ENCODE measurements at places on chromosomes 6 and 20.

- DNase-seq, result no peak
These were observed 95.5 kb upstream of the PAX1 start for GRCh38 chr20:21609981-21610380.

- no peak for DNase-seq
These were observed 90.3 kb downstream of the OLIG3 start for GRCh38 chr6:137403855-137404254.

GRCh38 chr6:82910395-82910794 is 155.2 kb downstream of the UBE3D start:
- DNase-seq, result no peak

- no peak for DNase-seq
These were observed 12.5 kb upstream of the BCKDHB start for GRCh38 chr6:80094017-80094416.

DNA sequence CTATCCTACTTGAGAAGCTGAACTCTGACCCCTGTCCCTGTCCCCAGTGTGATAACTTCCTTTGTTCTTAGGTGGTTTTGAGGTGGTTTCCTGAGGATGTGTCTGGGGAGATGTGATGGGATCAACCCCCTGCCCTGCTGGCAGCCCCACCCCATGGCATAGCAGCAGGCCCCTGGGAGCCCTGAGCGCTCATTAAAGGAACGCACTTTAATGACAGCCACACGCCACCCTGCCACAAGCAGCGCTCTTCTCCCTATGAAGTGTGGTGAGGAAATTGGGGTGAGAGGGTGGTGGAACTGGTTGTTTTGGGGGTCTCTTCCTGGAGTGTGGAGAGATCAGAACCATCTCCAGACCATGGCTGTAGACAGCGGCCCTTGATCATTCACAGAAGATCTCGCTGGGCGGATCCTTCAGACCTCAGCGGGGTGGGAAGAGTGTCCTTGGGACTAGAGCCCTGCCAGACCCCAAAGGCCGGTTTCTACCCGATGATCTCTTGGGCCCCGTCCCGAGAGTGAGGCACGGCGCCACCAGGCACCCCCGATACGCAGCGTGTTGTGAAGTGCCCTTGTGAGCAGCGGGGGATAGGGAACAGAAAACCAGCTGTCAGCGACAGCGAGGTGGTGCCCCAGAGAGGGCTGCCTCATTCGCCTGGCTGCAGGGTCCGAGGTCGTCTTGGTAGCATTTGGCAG is 45.4 kb downstream of the SYNJ2 start:
- DNase-seq, result peak; percentile 76

DNA sequence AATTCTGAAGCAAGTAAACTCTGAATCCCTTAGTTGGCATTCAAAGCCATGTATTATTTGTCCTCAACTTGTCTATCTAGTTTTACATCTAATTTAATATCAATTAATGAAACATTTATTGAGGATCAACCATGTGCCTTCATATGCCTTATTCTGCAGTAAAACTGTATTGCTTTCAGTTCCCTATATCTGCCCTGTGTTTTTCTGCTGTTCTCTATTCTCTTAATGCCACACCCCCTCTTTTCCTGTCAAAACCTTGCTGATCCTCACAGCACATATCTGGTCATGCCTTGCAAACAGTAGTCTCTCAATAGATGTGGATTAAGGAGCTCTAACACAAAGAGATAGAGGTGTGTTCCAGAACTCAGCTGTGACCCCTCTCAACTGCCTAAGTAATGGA is 2.0 kb downstream of the FIG4 start:
- no peak for DNase-seq

All from upper lobe of left lung (tissue), 6 donors.